H1 (cell line): ENCODE measurements at places on chromosomes 1 and 21.
A peak's percentile ranks its signal among the peaks of the same experiment; 100 is the strongest.

DNA sequence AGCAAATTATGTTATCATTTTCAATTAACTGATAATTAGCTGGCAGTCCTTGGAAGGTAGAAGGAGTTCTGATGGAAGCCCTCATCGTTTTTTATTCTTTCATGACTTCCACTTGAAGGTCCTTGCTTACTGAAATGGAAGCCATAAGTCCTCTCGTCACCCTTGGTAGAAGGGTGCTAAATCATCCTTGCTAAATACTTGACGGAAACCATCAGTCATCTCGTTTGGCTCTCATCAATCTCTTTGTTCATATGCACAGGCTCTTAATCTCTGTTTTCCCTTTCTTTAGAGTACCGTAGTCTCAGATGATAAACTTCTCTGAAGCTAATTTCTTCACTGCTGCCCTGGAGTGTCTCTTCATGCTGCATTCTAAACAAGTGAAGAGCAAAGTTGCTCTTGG, 34.5 kb downstream of the UCK2 start:
- no peak for DNase-seq

- DNase-seq, result no peak
These were observed 5.8 kb downstream of the OR6P1 start for GRCh38 chr1:158564608-158565007.

- no peak for DNase-seq
These were observed 175.0 kb upstream of the HMCN1 start for GRCh38 chr1:185559151-185559550.

DNA sequence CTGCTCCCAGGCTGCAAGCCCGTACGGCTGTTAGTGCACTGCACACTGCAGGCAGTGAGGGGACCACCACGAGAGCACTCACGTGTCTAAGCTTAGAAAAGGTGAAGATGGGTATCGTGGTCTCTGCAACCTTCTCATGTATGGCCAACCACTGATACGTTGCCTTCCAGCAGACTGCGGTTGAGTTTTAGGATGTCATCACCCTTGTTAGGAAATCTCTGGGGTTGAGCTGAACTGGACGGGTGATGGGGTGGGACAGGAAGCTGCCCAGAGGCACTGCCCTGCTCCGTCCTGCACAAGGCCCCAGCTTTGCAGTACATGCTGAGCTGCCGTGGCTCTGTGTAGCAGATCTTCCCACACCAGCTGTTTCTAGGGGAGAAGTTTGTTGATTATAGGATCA, 43.3 kb downstream of the FAAP20 start:
- no peak for DNase-seq

- DNase-seq, result no peak
These were observed 101.8 kb downstream of the PRDM16 start for GRCh38 chr1:3170561-3171453.

- no peak for DNase-seq
These were observed 29.3 kb downstream of the NIBAN1 start for GRCh38 chr1:184945029-184945428.

- DNase-seq, result peak; percentile 31
These were observed at the start of gene SYT14 for GRCh38 chr1:209937996-209938959. SYT14 (plus strand) TSS chr1:209938217; CDS start chr1:209938265, 48 bp downstream.

DNA sequence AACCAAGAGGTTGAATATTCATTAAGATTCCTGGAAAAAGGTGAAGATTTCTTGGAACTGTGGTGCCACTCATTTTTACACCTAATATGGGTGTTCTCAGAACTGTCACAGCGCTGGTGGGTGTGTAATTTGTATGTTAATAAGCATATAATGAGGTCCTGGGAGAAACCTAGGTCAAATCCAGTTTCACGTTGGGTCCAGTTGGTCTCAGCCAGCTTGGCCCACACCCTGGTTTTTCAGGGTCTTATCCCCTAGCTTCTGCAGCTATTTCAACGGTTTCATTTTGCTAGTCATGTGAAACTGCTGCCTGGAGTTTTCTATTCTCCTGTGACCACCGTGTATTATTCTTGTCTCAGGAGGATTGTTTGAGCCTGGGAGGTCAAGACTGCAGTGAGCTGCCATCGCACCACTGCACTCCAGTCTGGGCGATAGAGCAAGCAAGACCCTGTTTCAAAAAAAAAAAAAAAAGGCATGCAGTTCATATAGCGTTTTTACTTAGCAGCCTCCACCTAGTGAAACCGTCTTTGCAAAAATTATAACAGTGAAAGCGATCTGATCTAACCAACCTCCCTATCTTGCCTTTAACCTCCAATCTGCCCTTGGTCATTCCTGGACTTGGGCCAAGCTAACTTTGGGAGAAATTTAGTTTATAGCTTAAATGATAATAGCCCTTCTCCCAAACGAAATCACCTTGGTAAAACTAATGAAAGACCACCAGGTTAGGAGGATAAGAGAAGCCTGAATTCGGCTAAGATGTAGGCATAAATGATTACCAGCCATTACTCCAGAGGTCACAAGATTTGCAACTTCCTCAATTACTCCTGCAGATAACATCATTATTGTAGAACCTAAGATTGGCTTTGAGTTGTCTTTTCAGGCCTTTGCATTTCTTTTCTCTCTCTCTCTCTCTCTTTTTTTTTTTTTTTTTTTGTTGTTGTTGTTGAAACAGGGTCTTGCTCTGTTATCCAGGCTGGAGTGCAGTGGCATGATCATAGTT, 44.0 kb downstream of the PTAFR start:
- no peak for DNase-seq
